Activated CD4-positive, alpha-beta T cell treated with anti-CD3 and anti-CD28 coated beads, Interleukin-2, amount 50 U/mL, for 24 hours (primary cell): ENCODE measurements at places on chromosomes 7 and 10.

DNA sequence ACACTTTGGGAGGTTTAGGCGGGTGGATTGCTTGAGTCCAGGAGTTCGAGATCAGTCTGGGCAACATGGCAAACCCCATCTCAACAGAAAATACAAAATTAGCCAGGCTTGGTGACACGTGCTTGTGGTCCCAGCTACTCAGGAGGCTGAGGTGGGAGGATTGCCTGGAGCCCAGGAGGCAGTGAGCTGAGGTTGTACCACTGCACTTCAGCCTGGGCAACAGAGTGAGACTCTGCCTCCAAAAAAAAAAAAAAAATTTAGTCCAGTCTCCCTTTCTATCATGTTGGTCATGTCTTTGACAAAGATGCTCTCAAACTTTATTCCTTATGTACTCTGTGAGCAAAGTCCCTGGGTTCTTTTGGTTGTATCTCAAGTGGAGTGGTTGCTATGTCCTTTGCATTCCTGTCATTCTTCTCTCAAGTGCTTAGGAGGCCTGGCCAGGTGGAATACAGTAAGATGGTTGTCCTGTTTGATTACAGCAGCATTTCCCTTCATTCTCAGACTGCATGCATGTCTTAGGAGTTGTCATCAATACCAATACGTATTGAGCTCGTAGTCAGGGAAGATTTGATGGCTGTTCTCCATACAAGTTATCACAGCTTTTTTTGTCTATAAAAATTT, 85.7 kb downstream of the MMRN2 start:
- no peak for DNase-seq

DNA sequence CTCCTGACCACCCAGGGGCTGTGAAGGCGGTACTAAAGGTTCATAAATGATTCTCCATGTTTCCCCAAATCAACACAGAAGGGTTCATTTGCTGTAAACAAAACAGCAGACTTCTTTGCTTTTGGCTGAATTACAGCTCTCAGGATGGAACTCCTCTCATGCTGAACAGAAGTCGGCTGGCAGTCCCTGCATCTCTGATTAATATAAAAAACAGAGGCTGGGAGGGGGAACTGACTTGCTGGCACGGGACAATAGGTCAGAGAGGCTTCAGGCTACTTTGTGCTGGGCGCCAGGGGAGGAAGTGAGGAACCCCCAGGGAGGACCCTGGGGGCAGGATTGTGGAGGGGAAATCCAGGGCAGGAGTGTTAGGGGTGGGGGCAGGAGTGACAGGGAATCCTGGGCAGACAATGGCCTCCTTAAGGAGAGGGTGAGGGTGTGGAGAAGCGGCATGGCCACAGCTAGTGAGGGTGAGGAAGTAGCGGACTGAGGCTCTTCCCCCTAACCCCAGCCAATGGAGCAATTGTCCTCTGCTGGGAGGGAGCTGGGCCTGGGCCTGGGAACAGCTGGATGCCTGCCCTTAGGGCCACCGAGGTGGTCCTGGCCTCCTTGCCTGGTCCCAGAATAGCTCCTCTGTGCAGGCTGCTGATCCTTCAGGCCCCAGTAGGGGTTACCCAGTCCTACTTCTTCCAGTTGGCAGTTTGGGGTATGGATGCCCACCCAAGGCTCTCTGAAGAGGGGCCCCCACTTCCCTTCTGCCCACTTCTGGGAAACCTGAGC, 9.2 kb upstream of the SFRP5 start:
- no peak for DNase-seq

DNA sequence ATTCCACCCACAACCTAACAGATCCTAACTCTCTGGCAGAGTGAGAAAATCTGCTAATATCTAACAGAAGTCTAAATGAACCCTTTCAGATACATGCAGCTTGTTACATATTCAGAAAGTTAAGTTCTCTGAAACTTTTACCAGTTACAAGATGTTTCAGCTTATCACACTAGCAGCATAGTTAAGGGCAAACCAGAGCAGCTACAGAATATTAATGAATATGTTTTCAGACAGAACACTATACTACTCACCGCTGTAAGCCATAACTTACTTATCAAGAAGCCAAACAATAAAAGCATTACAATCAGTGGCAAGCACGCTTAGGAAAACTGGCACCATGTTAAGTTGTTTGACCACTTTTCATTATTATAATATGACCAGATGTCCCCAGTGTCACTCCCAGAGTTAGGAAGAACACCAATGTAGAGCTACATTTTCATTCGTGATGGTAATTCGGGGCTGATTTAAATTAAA, 2.7 kb downstream of the ITGB1 start:
- no peak for DNase-seq

DNA sequence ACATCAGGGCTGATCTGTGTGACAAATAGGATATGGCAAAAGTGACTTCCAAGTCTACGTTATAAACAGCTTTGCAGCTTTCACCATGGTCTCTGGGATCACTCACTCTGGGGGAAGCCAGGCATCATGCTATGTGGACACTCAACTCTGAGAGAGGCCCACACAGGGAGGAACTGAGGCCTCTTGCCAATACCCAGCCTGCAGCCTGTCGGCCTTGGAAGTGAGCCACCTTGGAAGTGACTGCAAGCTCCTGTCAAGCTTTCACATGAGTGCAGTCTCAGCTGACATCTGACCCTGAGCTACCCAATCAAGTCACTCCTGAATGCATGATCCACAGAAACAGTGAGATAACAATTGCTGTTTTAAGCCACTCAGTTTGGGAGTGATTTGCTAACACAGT, 56.5 kb downstream of the MMRN2 start:
- DNase-seq = no peak

DNA sequence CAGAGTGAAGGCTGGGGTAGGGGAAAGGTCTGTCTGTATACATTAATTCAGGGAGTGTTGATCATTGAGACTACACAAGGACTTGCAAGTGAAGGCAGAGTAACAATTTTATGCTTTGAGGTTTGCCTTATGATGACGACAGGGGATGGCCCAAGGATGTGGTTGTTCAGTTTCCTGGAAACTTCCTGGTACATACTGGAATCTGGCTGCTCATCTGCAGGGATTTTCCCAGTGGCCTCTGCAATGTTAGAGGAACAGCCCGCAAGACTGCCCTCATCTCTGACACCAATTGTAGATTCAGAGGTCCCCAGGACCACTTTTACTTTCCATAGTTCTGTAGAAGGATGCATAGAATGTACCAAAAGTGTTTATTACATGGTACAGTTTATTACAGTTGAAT, 189.6 kb downstream of the TMEM178B start:
- no peak for DNase-seq

GRCh38 chr7:148541891-148542504, 48.6 kb upstream of the C7orf33 start:
- no peak for DNase-seq

GRCh38 chr7:112152186-112152585, 54.0 kb downstream of the DOCK4 start:
- no peak for DNase-seq

GRCh38 chr10:123797813-123798212, 93.8 kb downstream of the CPXM2 start:
- DNase-seq = no peak
